ENCODE measurements at places on chromosomes 5 and 9.

DNA sequence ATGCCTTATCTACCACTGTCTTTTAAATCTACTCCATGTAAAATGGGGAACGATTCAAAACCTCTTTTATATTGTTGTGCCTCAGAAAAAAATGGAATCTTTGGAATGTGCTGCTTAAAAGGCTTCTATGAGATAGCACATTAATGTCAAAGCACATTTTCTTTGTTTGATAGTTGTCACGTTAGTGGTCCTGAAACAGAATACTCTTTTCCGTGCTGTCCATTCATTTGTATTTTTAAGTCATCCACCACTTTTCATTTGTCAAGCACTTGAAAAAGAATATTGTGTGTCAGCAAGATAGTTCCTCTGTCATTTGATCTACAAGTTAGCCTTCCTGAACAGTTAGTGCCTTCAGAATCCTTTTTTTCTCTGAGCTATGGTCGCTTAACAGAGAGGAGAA, 246.9 kb downstream of the MAST4 start:
- H3K27me3 ChIP-seq = no peaks in the 10 kb centered on the region
- H3K27ac ChIP-seq = no peak overlapping the region
- no peak overlapping the region for H3K4me3 ChIP-seq
- no peak for DNase-seq
- no peaks in the 10 kb centered on the region for H3K36me3 ChIP-seq

GRCh38 chr9:125956102-125956501, 208.9 kb downstream of the PBX3 start:
- H3K4me1 ChIP-seq = peaks cover 33% of the 10 kb centered on the region
- no peak for DNase-seq
- no peak overlapping the region for H3K27ac ChIP-seq
- no peaks in the 10 kb centered on the region for H3K36me3 ChIP-seq
- no peak overlapping the region for H3K4me3 ChIP-seq

- DNase-seq = no peak
- no peak overlapping the region for H3K4me3 ChIP-seq
- no peak overlapping the region for H3K27ac ChIP-seq
- peaks cover 70% of the 10 kb centered on the region for H3K4me1 ChIP-seq
- H3K36me3 ChIP-seq = no peaks in the 10 kb centered on the region
- peaks cover 34% of the 10 kb centered on the region for H3K27me3 ChIP-seq
Observed at GRCh38 chr9:129406278-129407225, 214.3 kb downstream of the C9orf50 start.

DNA sequence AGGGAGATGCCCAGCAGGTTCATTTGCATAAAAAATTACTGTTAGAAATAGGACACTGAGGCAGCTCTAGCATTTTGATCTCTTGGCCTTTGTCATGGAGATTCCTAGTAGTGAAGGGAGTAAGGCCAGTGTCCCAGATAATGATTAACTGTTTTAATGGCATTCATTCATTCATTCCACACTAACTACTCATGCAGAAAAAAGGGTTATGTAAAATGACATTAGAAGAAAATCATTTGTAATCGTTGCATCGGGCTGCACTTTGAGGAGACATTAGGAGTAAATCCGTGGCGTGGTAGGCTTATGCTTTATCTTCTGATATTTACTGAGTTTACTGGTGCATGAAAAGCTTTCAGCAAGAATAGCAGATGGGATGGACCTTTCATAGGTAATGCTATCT, 82.6 kb upstream of the GRHPR start:
- H3K4me3 ChIP-seq = no peak overlapping the region
- H3K27ac ChIP-seq = no peak overlapping the region
- H3K36me3 ChIP-seq = 0 out of 3 replicates have a peak, but pooled peaks cover 3% of the 10 kb centered on the region
- peaks cover 18% of the 10 kb centered on the region for H3K4me1 ChIP-seq

- no peaks in the 10 kb centered on the region for H3K27me3 ChIP-seq
- H3K27ac ChIP-seq = no peak overlapping the region
- H3K4me1 ChIP-seq = no peaks in the 10 kb centered on the region
- no peak for DNase-seq
- no peaks in the 10 kb centered on the region for H3K36me3 ChIP-seq
- no peak overlapping the region for H3K4me3 ChIP-seq
Observed at GRCh38 chr9:89452561-89452960, 45.4 kb downstream of the SEMA4D start.

DNA sequence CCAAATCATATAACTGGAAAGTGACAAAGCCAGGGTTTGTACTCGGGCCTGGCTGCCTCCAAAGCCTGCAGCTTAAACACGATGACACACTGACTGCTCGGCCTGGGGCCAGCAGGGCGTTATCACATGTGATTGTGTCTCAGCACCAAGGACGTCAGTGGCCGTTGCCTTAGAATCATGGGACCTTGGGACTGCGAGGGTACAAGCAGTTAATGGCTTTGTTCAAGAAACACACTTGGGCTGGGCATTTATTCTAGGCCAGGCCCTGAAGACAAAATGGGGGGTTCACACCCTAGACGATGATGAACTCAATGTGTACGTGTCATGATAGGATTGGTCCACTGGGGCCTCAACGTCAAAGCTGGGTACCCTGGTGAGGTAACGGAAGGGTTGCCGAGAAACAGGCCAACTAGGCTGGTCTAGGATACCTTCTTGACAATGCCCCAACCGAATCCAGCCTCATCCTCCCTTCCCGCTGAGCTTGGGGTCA, 13.0 kb downstream of the SH3PXD2B start:
- no peak overlapping the region for H3K27ac ChIP-seq
- peaks cover 16% of the 10 kb centered on the region for H3K4me1 ChIP-seq
- no peaks in the 10 kb centered on the region for H3K27me3 ChIP-seq

GRCh38 chr5:17087035-17087434, 130.4 kb upstream of the BASP1 start:
- H3K36me3 ChIP-seq = no peaks in the 10 kb centered on the region
- H3K27me3 ChIP-seq = no peaks in the 10 kb centered on the region
- 0 out of 2 replicates have a peak, but pooled peaks cover 4% of the 10 kb centered on the region for H3K4me1 ChIP-seq
- H3K4me3 ChIP-seq = no peak overlapping the region
- H3K27ac ChIP-seq = no peak overlapping the region

- H3K36me3 ChIP-seq = no peaks in the 10 kb centered on the region
- no peaks in the 10 kb centered on the region for H3K27me3 ChIP-seq
- H3K27ac ChIP-seq = no peak overlapping the region
- no peak for DNase-seq
Observed at GRCh38 chr9:8616414-8616813, 816.8 kb upstream of the DMAC1 start.
